ENCODE measurements at places on chromosomes 7 and 10. TPM values are rescaled to one million over a fixed set of nuclear protein-coding genes. Genes with fewer than 3 reads are reported as not detected.

Gene MRPS16
- polyA plus RNA-seq = 80.8 TPM

Gene IFIT1B
- 0.11 TPM for polyA plus RNA-seq

Gene AMPH
- polyA plus RNA-seq = 15.1 TPM

Gene VWA2
- polyA plus RNA-seq = 1.6 TPM

- no peak for DNase-seq
Measured at GRCh38 chr7:24133691-24134090, 150.3 kb upstream of the NPY start.

DNA sequence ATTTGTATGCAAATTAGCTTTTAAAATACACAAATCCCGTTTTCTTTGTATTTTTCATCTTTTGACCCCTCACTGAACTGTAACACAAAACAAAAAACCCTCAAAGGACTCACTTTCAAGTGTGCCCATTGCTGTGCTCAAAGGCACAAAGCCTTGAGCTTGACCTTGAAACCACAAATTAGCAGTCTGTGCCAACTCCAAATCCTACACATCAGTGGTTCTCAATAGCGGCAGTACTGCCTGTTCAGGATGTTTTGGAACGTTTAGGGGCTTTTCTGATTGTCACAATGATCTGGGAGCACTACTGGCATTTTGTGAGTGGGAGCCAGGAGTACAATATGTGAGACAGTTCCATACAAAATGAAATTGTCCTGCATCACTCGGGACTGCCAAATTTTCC lies 55.5 kb downstream of the KDM7A start:
- DNase-seq = no peak

- no peak for DNase-seq
Measured at GRCh38 chr7:69736126-69736810, 138.0 kb downstream of the AUTS2 start.

- no peak for DNase-seq
Measured at GRCh38 chr7:16847381-16847860, 34.4 kb downstream of the AGR3 start.

DNA sequence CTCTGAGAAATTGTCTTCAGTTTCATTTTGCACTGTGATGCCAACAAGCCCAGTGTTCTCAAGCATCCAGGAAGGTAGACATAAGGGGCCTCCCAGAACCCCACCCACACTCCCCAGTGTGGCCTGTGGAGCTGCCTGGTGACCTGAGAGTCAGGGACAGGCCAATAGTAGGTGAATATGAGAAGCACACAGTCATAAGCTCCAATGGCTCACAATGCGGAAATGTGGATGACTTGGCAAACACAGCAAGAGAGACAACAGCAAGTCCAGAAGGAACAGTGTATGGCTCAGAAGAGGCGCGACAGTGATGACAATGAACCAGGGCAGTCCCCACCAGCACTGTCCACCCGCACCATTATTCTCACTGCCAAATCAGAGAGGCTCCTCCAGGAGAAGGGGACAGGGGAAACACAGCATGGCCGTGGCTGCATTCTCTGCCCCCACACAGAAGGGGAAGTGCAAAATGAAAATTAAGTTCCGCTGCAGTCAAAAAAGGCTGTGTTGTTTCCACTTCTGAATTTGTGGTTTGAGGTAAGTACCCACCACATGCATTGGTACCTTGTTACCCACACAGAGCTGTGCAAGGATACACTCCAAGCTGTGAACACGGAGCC lies 419.8 kb downstream of the GRID1 start:
- no peak for DNase-seq

GRCh38 chr7:155893176-155893575 lies 80.9 kb upstream of the SHH start:
- DNase-seq = no peak

- DNase-seq = no peak
Measured at GRCh38 chr7:30273552-30273951, 10.8 kb upstream of the ZNRF2 start.
